Eye (tissue), 1 donor: ENCODE measurements at places on chromosomes 7 and 10.

DNA sequence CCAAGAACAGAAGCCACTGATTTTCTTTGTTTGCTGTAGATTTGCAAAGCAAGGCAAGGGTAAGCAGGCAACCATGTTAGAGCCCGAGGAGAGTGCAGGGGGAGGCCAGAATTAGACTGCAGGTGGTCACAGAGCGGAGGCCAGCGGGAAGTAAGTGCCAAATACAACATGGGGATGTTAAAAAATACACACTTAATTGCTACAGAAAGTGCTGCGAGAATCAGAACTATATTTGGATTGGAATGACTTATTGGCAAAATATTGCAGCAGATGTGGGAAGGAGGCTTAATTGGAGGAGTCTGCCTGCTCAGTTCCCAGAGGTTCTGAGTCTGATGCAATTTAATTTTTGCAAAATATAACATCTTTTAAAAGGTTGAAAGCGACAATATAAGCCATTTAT lies 49.7 kb upstream of the ADCY1 start:
- DNase-seq = peak; percentile 45

DNA sequence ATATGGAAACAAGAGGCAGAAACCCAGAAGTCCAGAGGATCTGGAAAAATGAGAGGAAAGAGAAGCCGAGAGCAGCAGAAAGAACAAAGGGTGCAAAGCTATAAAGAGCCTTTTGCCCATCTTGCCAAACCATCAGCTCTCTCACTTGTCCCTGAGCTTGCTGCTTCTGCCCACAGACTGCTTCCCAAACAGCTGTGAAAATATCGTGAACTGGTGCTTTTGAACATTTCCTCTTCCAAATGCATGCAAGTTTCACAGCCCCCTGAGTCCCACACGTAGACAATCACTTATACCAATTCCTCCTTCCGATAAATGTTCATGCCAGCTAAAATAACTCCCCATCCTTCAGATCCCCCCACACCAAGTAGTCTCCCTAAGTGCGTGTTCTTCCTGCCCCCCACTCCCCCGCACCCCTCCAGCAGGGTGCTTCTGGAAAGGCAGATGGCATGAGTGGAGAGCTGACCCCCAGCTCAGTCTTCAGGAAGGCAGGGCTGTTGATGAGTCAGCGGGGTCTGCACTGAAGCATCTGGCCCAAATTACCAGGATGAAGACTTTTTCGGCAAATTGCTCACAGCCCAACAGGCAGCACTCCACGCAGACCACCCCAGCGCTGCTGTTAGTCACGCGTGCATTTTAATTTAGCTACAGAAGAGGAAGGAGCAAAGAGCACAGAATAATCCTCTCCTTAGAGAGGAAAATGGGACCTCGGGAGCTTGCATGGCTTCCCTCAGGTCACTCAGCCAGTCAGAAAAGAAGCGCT lies 76.1 kb upstream of the KCNMA1 start:
- DNase-seq = peak; percentile 52

- peak; percentile 80 for DNase-seq
Measured at GRCh38 chr10:70925377-70926225, 37.2 kb upstream of the PCBD1 start.

- no peak for DNase-seq
Measured at GRCh38 chr10:101174319-101174718, 43.2 kb downstream of the TLX1 start.

GRCh38 chr7:151381098-151381347 lies 28.8 kb downstream of the WDR86 start:
- DNase-seq = no peak

GRCh38 chr10:95792211-95792780 lies 36.3 kb downstream of the ENTPD1 start:
- no peak for DNase-seq

GRCh38 chr10:46070749-46071148 lies 24.7 kb upstream of the MSMB start:
- DNase-seq = no peak

DNA sequence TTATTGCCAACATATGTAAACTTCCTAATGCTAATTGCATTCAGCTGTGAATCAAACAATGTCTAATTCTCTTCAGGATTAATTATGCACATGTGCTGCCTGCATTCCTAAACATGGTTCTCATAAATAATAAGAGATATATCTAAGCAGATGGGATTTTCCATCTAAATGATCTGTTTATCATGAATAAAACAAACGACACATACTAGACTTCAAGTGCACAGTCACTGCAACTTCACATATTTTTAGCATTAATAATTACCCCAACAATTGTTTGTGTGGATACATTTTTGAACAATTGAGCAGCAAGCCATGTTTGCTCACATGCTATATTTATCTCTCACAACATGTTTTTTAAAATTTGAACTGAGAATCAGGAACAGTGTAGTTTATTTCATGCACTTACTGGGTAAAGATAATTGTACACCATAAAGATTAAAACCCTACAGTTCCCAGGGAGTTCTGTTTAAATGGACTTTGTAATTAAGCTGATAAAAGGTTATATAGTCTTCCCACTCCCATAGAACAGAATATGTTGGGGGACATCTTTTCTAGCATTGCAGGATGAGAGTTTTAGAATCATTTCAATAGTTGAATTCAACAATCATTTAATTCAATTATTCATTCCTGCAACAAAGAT lies 378.5 kb downstream of the MDFIC start:
- DNase-seq = no peak

GRCh38 chr10:99850021-99850766 lies 67.8 kb downstream of the ABCC2 start:
- DNase-seq = peak; percentile 59

GRCh38 chr7:55484834-55485233 lies 87.5 kb downstream of the VOPP1 start:
- no peak for DNase-seq

DNA sequence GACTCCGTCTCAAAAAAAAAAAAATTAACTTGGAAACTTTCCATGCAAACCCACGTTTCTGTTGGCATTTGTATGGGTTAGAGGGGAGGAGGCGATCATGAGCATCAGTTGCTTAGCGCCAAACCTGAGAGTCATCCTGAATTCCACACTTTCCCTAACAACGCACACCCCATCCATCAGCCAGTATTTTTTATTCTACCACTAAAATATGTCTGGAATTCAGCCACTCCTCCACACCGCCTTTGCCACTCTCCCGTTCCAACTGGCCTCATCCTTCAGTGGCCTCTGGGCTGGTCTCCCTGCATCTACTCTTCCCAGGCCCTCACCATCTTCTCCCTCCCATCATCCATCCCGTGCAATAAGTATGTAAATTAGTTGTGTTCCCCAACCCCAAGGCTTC lies 4.7 kb upstream of the LMBR1 start:
- DNase-seq = no peak

DNA sequence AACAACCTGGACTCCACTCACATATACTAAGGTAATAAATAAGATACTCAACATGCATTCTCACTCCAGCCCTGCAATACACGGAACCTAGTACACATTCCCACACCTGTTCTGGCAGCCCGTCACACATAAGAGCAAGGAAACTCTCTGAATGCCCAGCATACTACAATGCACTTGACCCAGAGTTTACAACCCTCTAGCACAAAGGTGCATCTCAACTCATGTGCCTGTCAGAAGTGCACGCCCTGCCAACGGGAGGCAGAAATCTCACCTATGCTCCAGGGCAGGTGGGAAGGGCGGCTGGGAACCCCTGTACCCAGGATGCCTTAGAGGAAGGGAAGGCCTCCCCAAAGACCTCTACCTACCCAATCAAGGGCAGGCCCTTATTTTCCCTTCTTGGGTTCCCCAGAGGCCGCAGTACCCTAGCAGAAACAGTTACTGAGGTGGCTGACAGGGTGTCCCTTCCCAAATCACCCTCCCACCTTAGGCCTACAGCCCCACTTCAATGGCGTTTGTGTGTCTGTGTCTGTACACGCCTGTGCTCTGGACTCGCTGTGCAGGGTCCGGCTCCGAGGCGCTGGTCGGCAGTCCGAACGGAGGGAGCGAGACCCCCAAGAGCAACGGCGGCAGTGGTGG lies 2.0 kb downstream of the EVX1 start:
- peak; percentile 23 for DNase-seq

DNA sequence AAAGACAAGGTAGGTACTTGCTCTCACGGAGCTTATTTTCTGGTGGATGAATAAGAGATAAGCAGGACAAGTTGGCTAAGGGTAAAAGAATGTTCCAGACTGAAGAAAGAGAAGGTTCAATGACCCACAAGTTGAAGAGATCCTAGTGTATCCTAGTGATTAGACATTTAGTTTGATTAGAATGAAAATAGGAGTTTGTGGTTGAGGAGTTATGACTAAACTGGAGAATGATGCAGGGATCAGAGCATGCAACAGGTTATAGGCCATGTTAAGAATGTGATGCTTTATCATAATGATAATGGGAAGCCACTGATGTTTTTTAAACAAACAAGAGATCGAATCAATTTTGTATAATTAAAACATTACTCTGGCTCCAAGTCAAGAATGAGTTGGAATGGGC lies 357.2 kb downstream of the HPSE2 start:
- DNase-seq = no peak

DNA sequence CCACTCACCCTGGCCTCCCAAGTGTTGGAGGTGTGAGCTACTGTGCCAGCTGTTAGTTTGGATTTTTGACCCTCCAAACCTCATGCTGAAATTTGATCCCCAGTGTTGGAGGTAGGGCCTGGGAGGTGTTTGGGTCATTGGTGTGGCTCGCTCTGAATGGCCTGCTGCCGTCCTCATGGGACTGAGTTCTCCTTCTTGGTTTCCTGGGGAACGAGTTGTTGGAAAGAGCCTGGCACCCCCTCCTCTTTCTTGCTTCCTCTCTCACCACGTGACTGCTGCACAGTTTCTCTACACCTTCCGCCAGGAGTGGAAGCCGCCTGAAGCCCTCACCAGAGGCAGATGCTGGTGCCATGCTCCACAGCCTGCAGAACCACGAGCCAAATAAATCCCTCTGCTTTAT lies 253.5 kb downstream of the PHTF2 start:
- no peak for DNase-seq

DNA sequence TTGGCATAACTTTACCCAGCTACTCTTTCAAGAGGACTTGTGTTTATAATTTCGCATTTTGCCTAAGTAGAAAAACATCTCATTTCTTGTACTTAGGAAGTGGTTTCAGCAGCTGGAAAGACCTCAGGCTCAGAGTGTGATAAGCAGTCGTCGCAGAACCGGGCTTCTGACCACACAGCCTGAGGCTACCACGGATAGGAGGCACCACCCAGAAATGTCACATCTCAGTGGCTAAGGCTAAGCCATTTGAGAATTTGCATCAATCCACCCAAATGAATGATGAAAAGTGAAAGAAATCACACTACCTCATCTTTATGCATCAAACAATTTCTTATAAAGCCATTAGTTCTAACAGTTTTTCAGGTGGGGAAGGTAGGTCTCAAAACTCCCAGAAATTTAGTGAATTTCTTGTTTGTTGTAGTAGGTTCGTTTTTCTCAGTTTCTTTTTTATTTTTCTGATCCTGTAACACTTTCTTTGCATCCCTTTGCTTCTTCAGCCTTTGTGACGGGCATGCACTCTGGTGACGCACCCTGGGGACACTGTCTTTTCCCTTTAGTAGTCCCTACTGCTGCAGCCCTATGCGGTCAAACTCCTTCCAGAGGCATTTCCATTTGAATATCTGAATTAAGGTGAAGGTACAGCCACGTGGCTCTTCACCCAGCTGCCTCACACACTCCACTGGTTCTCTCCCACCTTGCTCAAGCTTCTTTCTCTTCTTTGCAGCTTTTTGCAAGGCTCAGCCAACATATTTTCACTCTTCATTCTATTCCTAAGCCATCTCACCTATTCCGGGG lies 68.5 kb downstream of the MAP3K8 start:
- DNase-seq = no peak

DNA sequence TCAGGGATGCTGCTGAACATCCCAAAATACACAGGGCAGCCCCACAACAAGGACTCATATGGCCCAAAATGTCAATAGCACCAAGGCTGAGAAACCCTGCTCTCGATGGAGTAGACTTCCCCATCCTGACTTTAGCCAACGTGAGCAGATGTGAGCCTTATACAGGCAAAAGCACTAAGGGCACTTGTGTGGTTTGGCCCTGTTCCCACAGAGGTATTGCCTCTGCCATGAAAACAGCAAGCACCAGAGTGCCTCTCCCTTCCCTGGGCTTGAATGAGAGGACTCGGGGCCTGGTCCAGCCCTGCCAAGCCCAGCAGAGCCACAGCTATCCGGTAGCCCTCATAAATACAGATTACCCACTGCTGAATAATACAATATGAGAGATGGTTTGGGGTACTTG lies 47.5 kb downstream of the ACSM6 start:
- no peak for DNase-seq

DNA sequence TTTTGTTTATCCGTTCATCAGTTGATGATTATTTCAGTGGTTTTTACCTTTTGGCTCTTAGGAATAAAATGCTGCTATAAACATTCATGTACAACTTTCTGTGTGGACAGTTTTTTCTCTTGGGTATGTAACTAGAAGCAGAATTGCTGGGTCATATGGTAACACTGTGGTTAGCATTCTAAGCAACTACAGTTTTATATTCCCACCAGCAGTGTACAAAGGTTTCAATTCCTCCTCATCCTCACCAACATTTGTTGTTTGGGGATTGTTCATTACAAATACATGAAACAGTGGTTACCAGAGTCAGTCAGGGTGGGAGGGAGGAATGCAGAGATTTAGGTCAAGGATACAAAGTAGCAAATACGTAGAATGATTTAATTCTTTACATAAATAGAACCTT lies 97.0 kb downstream of the NPSR1 start:
- DNase-seq = no peak

DNA sequence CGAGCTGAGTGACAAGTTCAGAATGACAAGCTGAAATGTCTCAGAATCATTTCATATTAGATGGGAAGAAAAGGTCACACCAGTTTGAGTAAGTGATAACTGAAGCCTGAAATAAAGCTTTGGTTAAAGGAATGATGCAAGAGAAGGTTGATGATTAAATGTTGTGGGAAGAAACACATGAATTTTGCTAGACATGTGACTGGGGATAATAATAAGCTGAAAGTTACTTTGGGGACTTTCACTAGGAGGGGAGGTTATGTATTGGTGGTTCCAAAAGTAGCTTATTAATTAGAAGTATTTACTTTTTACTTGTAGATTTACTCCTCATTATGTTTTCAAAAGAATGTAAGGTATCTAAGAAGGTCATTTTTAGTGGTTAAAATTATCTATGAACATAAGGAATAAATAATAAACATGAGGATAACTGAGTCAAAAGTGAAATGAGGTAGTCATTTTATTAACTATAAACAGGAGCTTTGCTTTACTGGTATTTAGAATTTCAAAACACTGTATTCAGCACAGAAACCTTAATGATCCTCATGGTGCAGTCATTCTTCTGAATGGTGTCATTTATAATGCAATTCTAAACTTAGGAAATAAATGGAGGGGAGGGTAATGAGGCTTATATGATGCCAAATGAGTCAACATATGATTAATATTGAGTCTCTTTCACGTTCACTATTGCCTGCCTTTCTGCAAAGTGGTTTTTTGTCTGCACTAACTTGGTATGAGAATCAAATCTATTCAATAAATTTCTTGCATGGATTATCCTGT lies 63.7 kb downstream of the PRKG1 start:
- no peak for DNase-seq

DNA sequence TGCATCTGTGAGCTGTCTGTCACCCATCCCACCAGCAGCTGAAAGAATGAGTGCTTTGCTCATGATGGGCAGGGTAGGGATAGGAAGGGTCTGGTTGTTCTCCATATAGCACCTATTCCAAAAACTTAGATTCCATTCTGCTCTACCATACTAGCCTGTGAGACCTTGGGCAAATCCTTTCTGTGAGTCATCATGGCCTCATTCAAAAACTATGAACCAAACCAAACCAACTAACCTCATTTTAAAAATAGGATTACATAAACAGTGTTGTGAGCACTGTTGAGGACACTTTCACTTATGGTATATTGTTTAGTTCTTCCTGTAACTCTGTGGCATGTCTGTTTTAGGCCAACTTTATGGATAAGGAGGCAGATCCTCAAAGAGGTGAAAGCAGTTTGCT lies 30.9 kb upstream of the STEAP4 start:
- no peak for DNase-seq
